ENCODE measurements at places on chromosomes 1 and 21. TPM values are rescaled to one million over a fixed set of nuclear protein-coding genes. Genes with fewer than 3 reads are reported as not detected.

Gene CDC20
- 277 TPM for total RNA-seq

Gene CDK18
- 12.7 TPM for total RNA-seq

Gene RGS16
- 0.23 TPM for total RNA-seq

Gene FNDC7
- total RNA-seq: not detected

Gene ISG20L2
- 23.6 TPM for total RNA-seq

Gene VTCN1
- total RNA-seq: not detected

Gene TEKT2
- total RNA-seq: 0.08 TPM

Gene RNF207
- total RNA-seq: 6.6 TPM

Gene CHIT1
- total RNA-seq: not detected

Gene CCDC185
- not detected for total RNA-seq

Gene GJC2
- total RNA-seq: 0.38 TPM

Gene VCAM1
- total RNA-seq: not detected

Gene BSND
- total RNA-seq: not detected

Gene HEYL
- 0.08 TPM for total RNA-seq

Gene PGD
- 294 TPM for total RNA-seq

Gene RPE65
- total RNA-seq: not detected

Gene TRPM2
- not detected for total RNA-seq

Gene SLAMF8
- 0.72 TPM for total RNA-seq

Gene DSCAM
- total RNA-seq: 2.6 TPM

Gene SPATA1
- not detected for total RNA-seq

Gene SDC3
- 5.4 TPM for total RNA-seq

Gene RIPPLY3
- 0.47 TPM for total RNA-seq

Gene MROH9
- not detected for total RNA-seq

Gene EPHB2
- total RNA-seq: 20.5 TPM

Gene GBP3
- total RNA-seq: 10.5 TPM

Gene OVAAL
- not detected for total RNA-seq

Gene SPRR2F
- total RNA-seq: not detected

Gene IFNGR2
- total RNA-seq: 182 TPM

Gene CPLANE2
- 7.7 TPM for total RNA-seq

Gene OPRD1
- not detected for total RNA-seq

Gene TNFRSF9
- not detected for total RNA-seq
